Suppressor macrophage treated with lipopolysaccharide for 4 hours (primary cell): ENCODE measurements at places on chromosomes 7 and 10.

DNA sequence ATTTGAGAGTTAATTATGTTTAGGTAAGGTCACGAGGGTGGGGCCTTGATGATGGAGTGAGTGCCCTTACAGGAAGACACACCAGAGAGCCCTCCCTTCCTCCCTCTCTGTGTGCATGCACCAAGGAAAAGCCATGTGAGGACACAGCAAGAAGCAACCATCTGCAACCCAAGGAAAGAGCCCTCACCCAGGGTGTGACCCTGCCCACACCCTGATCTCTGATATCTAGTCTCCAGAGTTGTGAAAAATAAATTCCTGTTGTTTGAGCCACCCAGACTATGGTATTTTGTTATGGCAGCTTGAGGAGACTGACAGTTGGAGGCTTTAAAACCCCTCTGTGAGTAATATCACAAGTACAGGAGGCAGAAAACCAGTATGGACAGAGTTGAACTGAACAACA, 15.0 kb upstream of the MCM10 start:
- no peak for DNase-seq

GRCh38 chr7:95845007-95845406, 72.7 kb downstream of the DYNC1I1 start:
- no peak for DNase-seq

GRCh38 chr10:18406136-18406535, 245.3 kb downstream of the NSUN6 start:
- DNase-seq: no peak

GRCh38 chr10:1412531-1413189, 324.7 kb downstream of the ADARB2 start:
- no peak for DNase-seq

GRCh38 chr7:86926732-86927131, 132.7 kb downstream of the ELAPOR2 start:
- DNase-seq: peak; percentile 53

DNA sequence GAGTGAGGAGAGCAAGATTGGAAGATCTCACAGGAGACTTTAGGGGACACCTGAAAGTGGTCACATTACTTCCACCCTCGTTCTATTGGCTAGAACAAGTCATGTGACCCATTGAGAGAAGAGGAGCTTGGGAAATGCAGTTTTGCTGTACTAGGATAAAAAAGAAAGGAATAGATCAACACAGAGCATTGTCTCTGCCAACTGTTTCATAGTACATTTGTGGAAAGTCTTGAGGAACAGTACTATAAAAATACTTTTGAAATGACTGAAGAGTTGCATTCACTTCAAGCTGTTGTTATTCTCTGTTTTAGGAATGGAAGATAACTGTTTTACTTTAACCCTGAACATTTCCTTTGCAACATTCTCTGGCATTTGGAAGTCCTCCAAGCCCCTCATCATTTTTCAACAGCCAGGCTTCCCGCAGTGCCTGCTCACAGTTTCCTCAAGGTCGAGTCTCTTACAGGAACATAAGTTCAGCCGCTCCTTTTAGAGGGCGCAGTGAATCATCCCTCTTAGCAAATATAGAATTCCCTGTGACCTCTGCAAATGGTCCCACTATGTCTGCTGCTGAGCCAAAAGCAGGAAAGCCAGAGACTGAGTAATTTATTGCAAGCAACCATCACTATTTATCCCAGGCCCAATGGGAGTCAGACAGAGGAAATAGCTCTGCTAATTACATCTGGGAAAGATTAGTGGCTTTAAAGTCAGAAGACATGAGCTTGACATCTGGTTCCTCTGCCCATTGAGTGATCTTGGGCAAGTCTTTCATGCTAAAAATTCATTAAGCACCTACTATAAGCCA, 40.7 kb downstream of the MRPL32 start:
- no peak for DNase-seq

- DNase-seq: peak; percentile 76
Measured at GRCh38 chr7:128347647-128348097, 4.0 kb upstream of the RBM28 start.

DNA sequence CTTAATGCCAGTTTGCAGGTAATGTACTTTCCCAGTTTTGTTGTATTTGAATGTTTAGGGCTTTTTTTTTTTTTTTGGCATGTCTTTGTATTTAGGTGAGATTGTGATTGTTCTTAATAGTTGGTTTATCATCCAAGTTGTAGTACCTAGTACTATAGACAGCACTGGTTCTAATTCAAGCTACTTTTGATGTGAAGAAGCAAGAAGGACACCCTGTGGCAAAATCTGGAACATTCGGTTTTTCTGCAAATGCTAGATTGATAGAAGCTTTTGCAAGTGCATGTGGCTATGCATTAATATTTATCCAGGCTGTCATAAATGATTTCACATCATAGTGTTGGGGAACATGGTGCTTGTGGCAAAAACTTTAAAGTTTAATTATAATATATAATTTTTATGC, 248.9 kb downstream of the FOXP2 start:
- DNase-seq: peak; percentile 3

- DNase-seq: no peak
Measured at GRCh38 chr10:131571346-131571745, 259.8 kb upstream of the TCERG1L start.

GRCh38 chr10:91487911-91488582, 77.9 kb downstream of the HECTD2 start:
- DNase-seq: no peak

GRCh38 chr7:11478882-11479281, 353.1 kb downstream of the THSD7A start:
- DNase-seq: peak; percentile 32

- no peak for DNase-seq
Measured at GRCh38 chr7:15559416-15559928, 2.3 kb downstream of the AGMO start.

- DNase-seq: no peak
Measured at GRCh38 chr10:116873134-116873533, 23.8 kb downstream of the ENO4 start.

DNA sequence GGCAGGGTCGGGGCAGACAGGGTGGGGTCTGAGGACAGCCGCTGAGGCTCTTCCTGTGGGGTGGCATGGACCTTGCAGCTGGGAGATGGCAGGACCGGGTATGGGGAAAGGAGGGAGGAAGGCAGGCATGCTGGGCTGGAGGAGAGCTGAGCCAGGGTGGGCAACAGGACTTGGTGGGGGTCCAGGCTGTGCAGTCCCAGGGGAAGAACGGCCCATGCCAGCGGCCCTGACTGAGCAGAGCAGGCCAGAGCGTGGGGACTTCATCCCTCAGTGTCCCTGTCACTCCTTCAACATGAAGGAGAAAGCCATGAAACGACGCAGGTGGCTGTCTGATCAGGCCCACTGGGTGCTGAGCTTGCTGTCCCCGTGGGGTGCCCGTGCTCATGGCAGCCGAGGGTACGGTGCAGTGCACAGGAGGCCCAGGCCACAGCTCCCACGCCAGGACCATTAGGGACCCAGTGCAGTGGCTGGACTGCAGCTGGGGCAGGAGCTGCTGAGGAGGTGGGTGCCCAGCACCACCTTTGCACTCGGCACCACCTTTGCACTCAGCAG, 519.6 kb downstream of the PTPRN2 start:
- DNase-seq: no peak

DNA sequence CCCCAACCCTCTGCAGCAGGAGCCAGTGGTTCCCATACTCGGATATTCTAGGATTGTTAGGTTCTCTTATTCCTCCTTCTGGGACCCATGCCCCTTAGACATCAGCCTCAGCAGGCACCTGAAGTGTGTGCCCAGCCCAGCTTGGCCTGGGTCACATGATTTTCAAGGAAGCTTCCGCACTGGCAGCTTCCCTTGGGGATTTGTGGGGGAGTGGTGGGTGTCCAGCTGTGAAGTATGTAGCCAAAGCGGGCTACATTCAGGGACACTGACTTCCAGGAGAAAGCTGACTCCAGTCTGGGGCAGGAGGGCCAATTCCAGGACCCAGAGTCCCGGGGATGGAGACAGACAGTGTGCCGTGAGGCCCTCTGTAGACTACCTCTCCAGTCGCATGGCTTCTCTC, 1.3 kb downstream of the LDB1 start:
- DNase-seq: peak; percentile 27

GRCh38 chr10:17847585-17848296, 38.6 kb downstream of the MRC1 start:
- DNase-seq: peak; percentile 48

DNA sequence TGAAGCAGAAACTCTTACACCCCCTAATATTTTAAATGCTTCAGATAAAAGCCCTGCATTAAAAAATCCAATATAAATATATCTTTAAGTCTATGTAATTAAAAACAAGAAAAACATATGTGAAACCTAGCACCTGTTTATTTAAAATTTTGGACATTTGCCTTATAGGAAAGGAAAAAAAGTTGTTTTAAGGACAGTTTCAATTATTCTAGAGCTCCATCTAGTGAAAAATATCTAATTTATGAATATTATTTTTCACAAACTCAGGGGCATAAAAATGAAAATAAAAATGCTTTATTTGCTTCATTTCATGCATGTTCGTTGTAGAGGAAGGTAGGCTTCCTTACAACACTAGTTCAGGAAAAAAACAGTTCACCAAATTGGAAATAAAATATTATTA, 26.1 kb downstream of the ENKUR start:
- DNase-seq: peak; percentile 13

DNA sequence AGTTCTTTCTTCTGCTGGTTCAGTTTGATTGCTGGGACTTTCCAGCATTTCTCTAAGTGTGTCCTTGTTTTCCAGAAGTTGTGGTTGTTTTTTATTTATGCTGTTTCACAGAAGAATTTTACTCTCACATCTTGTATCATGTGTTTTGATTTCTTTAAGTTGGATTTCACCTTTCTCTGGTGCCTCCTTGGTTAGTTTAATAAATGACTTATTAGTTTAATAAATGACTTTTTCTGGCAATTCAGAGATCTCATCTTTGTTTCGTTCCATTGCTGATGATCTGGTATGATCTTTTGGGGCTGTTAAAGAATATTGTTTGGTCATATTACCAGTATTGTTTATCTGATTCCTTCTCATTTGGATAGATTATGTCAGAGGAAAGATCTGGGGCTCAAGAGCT, 59.8 kb upstream of the CYP2C9 start:
- DNase-seq: no peak

GRCh38 chr10:97553575-97554031, 19.0 kb upstream of the ANKRD2 start:
- DNase-seq: peak; percentile 49

DNA sequence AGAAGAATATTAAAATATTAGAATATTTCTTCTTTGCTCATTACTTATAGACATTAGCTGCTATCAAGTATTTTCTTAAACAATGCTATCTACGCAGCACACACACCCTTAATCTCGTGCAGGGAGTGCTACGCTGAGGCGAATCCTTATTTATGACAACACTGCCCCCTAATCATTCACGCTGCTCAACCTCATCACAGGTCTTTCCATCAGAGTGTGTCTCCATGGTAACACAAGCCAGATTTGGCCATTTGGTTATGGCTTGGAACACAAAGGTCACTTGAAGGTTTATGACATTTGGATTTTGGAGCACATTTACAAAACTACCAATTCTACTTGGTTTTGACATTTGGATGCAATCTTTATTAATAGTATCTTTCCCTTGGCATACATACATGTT, 45.4 kb upstream of the MYO3A start:
- DNase-seq: no peak

DNA sequence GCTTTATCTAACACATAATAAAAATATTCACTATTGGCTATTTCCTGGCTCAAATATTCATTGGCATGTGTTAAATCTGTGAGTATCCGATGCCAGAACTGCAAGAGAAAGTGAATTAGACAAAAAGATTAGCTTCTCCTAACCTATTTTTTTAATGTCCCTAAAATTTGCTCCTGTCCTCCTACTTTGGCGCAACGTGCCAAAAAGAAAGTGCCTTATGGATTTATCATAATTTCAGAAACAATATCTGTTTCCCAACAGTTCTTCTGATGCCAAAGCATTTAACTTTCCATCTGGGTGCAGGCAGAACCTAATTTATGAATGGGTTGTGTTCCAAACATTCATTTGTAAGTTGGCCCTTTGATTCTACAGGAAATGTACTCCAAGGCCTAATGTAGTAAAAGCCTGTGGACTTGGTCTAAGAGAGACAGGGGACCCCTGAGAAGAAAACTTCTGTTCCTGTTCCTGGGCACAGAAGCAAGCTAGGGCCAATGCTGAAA, 15.4 kb downstream of the PIP4K2A start:
- no peak for DNase-seq

DNA sequence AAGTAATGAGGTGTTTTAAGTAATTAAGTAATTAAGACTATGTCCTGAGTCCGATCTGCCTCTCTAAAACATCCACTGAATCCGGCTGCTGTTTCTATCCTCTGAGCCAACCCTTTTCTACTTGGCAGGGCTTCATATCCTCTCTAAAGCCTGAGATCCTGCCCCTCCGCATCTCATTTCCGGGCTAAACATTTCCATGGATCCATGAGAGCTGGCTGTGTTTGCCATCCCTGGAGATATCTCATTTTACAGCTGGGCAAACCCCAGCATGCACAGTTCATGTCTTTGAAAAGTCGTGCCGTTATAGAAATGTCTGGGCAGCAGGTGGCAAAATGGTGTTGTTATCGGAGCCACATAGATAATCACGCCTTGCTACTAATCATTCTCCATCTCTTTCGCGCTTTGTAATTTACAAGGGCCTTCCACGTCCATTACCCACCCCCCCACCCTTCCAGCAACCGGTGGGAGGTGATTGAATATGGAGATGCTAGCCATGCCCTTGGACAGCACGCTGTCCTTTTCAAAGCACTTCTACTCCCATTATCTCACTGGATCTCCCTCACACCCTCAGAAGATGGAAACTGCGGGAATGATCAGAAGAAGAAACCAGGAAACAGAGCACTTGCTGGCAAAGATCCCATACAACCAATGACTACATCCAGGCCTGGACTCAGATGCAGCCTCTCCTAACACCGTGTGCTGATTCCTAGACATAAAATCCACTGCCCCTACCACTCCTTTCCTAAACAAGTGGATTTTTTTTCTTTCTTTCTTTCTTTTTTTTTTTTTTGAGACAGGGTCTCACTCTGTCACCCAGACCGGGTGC, 1189.2 kb downstream of the TYW1 start:
- DNase-seq: no peak
